ENCODE measurements at places on chromosomes 6 and 20.

- no peak for DNase-seq
Observed at GRCh38 chr6:105310371-105310770, 92.5 kb downstream of the PREP start.

DNA sequence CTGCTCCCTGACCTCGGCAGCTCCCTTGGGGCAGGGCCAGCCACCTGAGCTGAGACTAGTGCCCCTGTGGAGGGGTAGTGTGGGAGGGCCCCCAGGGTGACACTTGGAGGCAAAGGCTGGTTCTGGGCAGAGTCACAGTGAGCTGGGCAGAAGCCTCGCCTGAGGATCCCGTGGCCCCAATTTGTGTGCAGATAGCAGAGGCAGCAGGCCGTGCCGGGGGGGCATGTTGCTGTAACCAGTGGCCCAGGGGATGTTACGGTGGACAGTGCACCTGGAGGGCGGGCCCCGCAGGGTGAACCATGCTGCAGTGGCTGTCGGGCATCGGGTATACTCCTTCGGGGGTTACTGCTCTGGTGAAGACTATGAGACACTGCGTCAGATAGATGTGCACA is 2.9 kb downstream of the KLHDC3 start:
- DNase-seq: no peak

- no peak for DNase-seq
Observed at GRCh38 chr20:32553618-32554017, 31.5 kb downstream of the NOL4L start.

DNA sequence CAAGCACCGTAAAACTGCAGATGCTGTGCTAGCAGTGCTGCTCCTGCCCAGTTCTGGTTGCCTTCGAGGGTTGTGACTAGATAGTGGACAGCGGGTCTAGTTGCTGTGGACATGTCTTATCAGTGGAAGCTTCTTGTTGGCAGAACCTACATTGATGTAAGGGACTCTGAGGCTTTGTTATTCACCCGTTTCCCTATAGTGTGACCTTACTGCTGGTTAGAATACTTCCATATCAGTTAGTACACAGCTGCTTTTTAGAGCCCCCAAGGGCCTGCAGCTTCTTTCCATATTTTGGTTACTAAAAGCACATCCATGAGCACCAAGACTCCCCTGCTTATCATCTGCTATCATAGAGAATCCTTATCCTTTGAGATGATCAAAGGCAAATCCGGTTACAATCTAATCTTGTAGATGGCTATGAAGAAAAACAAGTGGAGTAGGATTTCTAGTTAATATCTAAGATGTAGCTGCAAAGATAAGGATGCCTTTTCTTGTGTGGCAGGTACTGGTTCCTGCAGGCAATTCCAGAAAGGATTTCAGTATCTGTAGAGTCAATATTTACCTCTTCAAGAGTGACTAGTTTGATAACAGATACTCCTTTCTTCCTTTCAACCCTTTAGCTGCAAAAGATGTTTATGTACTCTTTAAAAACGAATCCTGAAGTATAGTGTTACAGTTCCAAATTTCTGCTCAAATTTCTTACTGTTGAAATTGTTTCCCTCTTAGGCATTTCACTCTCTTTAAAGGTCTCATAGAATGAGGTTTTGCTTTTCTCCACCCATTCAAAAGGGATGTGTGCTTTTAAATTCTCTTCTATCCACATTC is 163.6 kb downstream of the JARID2 start:
- DNase-seq: no peak

DNA sequence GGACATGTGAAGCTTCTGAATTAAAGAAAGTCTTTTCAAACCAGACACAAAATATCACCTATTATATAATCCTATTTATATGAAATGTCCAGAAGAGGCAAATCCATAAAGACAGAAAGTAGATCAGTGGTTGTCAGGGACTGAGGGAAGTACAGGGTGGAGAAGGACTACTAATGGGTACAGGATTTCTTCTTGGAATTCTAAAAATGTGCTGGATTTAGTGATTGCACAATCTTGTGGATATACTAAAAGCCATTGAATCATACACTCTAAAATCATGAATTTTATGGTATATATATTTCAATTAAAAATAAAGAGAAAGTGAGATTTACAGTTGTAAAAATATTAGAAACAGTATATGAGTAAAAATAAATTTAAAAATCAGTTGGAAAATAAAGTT is 18.7 kb upstream of the MC3R start:
- DNase-seq: no peak

- no peak for DNase-seq
Observed at GRCh38 chr20:42340368-42340767, 722.2 kb upstream of the CHD6 start.

GRCh38 chr6:16897669-16898068 is 136.4 kb upstream of the ATXN1 start:
- no peak for DNase-seq

DNA sequence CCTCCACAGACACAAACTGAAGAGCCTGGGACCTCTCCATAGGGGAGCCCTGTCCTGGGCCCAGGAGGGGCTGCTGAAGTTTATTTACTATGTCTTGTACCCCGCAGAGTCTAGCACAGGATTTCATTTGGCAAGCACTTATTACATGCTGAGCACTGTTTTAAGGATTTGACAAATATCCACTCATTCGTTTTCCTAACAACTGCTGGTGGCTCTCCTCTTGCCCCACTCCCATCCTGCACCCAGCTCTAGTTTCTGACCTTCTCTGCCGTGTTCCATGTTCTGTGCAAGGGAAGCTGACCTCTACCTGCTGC is 127.0 kb upstream of the MAFB start:
- no peak for DNase-seq

GRCh38 chr20:10594296-10594868 is 79.4 kb downstream of the JAG1 start:
- no peak for DNase-seq

DNA sequence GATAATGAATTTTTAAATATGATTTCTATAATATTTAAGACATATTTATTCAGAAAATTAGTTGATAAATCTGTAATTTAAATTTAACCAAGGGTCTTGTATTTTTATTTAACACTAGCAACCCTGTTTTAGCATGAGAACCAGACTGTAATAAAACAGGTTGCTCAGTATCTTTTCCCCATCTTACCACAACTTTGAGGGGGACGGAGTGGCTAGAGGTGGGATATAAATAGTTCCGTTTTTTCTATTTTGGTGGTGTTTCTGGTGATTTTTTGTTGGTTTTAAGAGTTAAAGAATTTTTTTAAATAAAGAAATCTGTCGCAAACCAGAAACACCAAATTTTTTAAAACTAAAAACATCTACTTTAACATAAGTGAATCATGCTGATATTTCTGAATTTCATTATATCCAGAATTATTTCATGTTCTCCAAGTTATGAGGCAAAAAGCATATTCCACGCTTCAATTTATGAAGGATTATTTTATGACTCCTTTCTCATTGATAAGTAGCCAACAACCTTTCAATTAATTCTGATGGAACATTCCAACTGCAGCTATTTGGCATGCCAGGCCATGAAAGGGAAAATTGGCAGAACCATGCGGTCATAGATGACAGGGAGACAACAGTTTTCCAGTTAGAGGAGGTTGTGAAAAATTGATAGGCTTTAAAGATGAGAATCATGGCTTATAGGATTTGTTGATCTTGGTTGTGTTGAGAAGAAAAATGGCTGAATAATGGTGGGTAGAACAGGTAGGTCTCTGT is 151.9 kb upstream of the CARMIL1 start:
- no peak for DNase-seq

DNA sequence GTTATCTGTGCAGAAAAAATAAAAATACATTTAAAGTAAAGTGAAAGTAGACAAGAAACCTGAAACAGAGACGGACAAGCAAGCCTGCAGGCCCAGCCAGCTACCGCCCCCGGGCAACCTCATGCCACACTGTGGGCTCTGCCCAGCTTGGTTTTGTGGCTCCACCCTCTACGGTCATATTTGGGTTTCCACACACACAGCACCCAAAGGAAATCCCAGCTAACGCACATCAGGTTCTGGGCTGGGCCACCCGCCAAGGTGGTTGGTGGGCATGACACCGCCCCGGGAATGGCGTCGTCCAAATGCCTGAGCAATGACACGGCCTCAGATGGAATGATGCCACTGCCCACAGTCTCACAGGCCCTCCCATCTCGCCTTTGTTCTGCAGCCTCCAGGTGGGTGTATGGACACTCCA is 22.9 kb downstream of the FAM110A start:
- DNase-seq: no peak

GRCh38 chr20:9220874-9221547 is 152.1 kb downstream of the PLCB4 start:
- no peak for DNase-seq

- DNase-seq: no peak
Observed at GRCh38 chr6:75946146-75946831, 126.2 kb downstream of the IMPG1 start.

DNA sequence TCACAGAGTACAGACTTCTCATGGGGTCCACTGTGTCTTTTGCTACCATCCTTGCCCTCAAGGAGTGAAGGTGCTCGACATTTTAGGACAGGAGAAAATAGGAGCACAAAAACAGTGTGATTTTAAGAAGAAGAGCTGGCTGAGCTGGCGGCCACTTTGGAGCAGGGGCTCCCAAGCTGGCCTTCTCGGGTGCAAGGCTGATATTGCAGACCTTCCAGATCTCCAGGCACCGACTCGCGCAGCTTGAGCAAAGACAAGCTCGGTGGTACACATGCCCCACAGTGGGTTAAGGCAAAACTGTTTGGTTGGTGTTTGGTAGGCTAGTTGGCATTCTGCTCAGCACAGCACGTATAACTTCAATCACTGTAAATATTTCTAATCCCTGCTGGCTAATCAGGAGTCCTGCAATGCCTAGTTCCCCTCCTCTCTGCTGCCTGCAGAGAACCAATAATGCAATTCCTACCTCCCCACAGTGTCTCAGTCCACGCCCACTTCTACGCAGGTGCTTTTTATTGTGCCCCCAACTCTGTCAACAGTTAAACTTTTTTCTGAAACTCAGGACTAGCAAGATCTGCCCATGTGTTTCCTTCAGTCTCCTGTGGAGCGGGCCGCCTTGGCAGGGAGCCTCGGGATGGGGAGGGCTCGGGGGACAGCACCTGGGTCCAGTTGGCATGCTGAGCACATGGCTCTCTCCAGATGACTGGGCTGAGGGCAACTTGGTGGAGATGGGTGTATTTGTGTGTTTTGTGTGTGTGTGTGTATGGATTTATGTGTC is 12.7 kb upstream of the SMOC2 start:
- no peak for DNase-seq

DNA sequence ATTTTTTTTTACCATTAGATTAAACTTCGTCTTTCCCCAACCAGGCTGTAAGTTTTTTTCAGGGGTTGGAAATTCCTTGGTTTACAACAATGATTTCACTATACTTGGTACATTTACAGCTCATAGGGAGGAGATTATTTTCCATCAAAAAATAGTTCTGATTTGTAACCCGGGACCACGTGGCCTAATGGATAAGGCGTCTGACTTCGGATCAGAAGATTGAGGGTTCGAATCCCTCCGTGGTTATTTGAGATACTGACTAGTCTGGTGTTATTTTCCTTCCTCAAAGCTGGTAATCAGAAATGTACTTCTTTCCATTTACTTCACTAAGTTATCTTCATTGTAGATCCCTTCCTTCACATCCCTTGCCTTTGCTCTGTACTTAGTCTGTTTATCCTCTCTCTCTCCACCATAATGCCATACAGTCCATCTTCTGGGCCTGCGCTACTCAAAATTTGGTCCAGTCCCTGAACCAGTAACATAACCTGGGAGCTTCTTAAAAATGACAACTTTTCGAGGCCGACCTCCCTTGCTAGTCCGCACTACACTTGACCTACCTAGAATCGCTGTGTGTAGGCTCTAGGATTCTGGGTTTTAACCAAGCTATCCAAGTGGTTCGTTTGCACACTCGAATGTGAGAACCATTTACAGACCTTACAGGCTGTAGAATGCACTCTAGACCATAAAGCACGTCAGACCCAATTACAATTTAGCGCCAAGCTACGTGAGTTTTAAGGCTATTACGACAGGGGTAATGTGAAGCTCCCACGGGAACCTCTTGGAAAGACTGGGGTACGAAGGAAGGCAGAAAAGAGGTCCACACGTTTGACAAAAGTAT is 42.1 kb upstream of the BTN3A2 start:
- DNase-seq: no peak

GRCh38 chr6:145372671-145373151 is 362.6 kb downstream of the EPM2A start:
- DNase-seq: peak; percentile 6

GRCh38 chr20:58096880-58097423 is 131.5 kb downstream of the ANKRD60 start:
- DNase-seq: no peak

GRCh38 chr6:18343741-18344140 is 43.4 kb upstream of the RNF144B start:
- no peak for DNase-seq

DNA sequence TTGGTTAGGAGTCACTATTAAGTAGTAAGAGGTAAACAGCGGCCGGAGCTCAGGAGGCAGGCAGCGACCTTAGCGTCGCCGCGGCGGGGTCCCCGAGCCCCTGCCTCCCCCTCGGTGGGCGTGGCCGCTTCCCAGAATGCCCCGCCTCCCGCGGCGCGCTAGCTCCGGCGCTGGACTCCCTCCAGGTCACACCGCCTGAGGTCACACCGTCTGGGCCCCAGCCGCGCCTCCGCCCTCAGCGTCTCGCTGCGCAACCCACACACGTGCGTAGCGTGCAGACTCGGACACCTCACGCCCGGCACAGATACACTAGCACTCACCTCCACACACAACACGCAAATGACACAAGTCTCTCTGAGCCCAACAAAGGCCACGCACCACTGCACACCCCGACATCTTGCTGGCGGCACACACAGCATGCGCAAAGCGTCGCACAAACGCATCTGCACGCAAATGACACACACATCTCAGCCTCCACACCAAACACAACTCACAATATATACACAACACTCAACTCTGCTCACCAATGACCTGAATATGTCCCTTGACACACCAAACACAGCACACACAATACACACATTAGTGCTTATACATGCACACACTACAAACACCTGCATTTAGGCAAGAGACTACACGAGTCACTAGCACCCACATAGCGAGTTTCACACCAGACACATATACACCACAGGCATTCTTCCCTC is 17.6 kb upstream of the CDKN1A start:
- DNase-seq: no peak
